ENCODE measurements at places on chromosomes 12 and 14.

DNA sequence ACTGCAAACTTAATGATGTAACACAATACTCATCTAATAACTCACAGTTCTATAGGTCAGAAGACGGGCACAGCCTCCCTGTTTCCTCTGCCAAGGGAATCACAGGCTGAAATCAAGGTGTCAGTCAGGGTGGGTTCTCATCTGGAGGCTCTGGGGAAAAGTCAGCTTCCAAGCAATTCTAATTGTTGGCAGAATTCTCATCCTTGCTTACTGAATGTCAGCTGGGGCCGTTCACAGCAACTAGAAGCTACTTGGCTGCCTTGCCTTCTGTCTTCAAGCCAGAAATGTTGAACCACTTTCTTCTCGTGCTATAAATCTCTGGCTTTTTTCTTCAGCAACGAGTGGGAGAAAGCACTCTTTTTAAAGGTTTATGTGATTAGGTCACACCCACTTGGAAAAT is 80.1 kb upstream of the PDZRN4 start:
- no peak for DNase-seq

GRCh38 chr12:5194306-5194705 is 150.6 kb downstream of the KCNA5 start:
- no peak for DNase-seq

GRCh38 chr12:124650912-124651311 is 83.5 kb upstream of the NCOR2 start:
- DNase-seq: no peak

GRCh38 chr12:14952299-14952921 is 9.0 kb downstream of the ARHGDIB start:
- no peak for DNase-seq

- no peak for DNase-seq
Observed at GRCh38 chr12:29283969-29284700, 96.8 kb downstream of the ERGIC2 start.

GRCh38 chr14:32657081-32657480 is 281.6 kb upstream of the NPAS3 start:
- DNase-seq: no peak

DNA sequence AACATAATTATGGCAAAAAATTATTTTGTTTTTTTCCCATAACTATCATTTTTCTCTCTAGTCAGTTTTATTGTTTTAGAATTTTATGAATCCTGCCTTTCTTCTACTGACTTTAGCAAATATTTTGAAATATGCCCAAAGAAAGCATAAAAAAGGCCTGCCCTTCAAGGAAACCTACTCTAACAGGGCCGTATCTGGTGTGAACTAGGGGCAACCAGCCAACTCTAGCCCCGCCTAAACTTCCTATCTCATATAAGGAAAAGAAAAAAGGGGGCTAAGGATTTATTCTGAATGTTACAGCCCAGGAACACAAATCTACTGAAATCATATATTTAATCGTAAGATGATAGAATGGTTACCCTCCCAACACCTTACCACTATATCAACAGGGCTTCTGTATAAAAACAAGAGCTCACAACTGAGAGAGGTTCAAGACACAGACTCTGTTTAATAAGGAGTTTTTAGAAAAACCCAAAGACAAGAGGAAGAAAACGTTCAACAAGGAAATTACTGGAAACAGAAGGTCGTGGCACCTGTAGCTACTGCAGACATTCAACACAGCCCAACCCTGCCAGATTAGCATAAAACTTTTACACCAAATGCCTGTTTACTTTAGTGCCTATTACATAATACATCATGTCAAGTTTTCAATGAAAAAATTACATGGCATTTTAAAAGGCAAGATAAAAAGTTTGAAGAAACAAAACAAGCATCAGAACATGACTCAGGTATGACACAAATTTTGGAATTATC is 12.9 kb upstream of the EPYC start:
- DNase-seq: no peak

DNA sequence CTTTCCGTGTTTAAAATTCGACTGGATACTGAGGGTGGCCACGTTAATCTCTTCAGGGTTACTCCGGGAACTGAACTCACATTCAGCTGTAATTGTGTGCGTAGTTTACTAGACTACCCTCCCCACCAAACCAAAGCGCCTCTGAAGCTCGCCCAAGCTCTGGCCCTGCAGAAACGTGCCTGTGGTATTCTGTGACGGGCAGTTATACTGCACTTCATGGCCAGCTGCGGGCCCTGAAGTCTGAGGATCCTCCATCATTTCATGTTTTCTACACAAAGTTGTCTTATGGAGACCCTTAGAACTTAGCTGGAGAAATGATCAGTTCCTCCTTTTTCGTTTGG is 688 bp downstream of the ZNF26 start:
- DNase-seq: no peak

Measured in stimulated activated CD4-positive, alpha-beta T cell treated with anti-CD3 and anti-CD28 coated beads, Interleukin-4, amount 100 ng/mL, for 4 hours (primary cell).